Stimulated activated CD4-positive, alpha-beta T cell treated with anti-CD3 and anti-CD28 coated beads, Interleukin-1b, Interleukin-23, amount 100 ng/mL, for 1 hour (primary cell): ENCODE measurements at places on chromosomes 5 and 9.

GRCh38 chr5:176578391-176578808, 29.3 kb downstream of the CDHR2 start:
- no peak for DNase-seq

DNA sequence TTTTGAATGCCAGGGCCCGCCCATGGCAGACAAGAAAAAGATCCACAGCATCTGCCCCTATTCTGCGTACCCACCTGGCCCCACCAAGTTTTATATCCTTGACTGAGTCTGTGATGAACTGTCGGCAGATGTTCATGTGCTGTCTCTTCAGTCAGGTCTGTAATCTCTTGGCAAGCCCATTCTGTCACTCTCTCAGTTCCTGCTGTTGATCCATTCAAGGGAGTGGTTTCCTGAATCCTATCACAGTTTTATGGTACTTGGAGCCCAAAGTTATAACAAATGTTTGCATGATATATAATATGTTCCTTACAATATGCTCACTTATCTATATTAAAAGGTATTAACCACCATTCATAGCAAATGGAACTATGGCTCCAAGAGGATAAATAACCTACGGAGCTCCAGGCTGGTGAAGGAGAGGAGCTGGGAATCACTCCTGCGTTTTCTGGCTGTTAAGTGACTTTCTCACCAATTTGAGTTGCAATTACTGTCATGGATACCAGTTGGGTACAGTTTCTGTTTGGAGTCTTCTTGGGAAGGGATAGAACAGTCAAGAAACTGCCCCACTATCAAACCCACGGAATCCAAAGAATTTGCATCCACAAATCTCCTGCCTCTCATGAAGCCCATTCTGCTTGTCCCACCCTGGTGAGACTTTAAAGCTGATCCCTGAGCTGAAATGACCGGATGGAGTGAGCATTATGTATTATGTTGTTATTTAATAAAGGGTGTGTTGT, 103.4 kb upstream of the SPRY4 start:
- no peak for DNase-seq

GRCh38 chr9:6764950-6765349, 7.2 kb downstream of the KDM4C start:
- no peak for DNase-seq

- no peak for DNase-seq
Measured at GRCh38 chr9:72773570-72773969, 179.3 kb downstream of the ALDH1A1 start.

- no peak for DNase-seq
Measured at GRCh38 chr5:139025651-139026050, 150.5 kb upstream of the LRRTM2 start.

DNA sequence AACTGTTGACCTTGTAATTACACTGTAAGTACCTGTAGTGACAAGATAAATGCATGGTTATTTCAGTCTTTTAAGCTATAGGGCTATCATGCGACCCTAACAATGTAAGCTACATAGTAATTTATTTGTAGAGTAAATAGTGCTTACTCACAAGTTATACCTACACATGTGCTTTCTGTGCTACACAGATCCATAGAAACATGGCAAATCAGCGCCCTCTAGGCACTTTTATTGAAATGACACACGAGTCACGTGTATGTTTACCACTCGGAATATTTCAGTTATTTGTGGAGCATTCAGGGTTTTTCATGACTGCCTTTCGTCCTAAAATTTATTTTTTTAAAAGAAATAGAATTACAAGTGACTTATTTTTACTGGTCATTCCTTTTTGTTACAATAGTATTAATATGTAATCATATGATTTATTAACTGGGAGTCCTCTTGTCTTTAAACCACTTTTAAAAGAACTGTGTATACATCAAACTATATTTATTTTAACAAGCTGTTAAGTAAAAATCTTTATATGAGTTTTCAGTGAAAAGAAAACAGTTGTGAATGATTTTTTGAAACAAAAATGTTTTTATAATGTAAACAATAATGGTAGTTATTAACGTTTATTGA, 1242.3 kb upstream of the WWC1 start:
- no peak for DNase-seq

DNA sequence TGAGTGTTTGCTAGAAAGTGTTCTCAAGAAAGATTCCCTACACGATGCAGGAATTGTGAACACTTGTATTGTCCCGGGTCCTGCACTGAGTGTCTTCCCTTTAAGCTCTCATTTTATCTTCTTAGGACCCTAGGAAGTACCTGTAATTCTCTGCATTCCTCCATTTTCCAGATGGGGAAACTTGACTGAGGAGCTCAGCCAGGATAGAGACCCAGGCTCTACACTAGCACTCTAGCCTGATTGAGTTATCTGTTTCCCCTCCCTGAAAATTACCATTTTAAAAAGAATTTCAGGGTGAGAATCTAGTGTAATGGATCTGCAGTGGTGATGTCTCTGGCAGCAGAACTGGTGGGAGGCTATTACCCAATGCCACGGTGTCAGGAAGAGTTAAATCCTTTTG, 453.9 kb downstream of the KDM4C start:
- DNase-seq: no peak

GRCh38 chr5:108472237-108472636, 90.3 kb upstream of the FBXL17 start:
- DNase-seq: no peak

DNA sequence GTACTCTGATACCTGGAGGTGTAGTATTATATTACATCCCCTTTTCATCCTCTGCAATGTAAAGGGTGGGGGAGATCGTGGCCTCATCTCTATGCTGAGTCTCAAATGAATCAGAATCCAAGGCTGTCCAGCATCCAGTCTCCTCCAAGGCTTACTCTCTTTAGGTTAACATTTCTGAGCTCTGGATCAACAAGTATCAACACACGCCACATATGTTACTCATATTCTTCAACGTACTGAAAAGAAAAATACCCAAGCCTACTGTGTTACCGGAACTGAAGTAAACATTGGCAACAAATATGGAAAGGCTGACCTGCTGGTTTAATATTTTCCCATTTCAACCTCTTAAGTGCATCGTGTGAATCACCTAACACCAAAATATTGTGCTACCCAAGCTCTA, 241.8 kb downstream of the GAS1 start:
- DNase-seq: no peak

- DNase-seq: no peak
Measured at GRCh38 chr5:179731791-179732411, 721 bp upstream of the MAML1 start.

GRCh38 chr5:124060011-124060410, 548.0 kb downstream of the CSNK1G3 start:
- no peak for DNase-seq

- no peak for DNase-seq
Measured at GRCh38 chr9:114888607-114889006, 41.8 kb downstream of the TNFSF8 start.

GRCh38 chr5:138610918-138611677, 35.9 kb upstream of the HSPA9 start:
- DNase-seq: no peak
